ENCODE measurements at places on chromosomes 11 and 22.

- no peak for DNase-seq
These were observed 9.4 kb downstream of the UEVLD start for GRCh38 chr11:18578975-18579598.

- no peak for DNase-seq
These were observed 97.8 kb downstream of the ME3 start for GRCh38 chr11:86574493-86575207.

DNA sequence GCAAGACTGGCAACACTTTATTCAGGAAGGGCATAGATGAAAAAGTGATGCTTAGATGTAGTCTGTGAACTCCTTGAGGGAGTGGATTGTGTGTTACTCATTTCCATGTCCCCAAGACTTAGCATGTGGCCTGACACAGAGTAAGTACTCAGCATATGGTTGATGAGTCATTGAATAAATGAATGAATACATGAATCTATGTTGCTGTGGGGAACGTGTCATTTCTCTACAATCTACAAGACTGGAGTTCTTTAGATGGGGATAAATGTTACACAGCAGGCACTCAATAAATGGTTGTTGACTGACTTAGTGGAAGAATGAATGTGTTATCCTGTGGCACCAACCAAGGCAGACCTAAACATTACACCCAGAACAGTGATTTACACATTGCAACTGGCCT lies 17.9 kb downstream of the BPIFC start:
- DNase-seq, result no peak

DNA sequence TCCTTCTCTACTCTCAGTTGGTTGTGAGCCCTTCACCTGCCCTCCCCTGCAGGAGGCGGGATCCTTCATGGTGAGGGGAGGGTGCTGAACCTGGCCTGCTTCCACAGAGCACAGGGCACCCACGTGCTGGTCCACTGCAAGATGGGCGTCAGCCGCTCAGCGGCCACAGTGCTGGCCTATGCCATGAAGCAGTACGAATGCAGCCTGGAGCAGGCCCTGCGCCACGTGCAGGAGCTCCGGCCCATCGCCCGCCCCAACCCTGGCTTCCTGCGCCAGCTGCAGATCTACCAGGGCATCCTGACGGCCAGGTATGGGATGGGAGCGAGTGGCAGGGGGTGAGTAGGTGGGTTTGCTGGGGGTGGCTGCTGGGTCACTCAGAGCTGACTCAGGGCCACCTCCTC lies 6.3 kb downstream of the SSH3 start:
- DNase-seq, result no peak

DNA sequence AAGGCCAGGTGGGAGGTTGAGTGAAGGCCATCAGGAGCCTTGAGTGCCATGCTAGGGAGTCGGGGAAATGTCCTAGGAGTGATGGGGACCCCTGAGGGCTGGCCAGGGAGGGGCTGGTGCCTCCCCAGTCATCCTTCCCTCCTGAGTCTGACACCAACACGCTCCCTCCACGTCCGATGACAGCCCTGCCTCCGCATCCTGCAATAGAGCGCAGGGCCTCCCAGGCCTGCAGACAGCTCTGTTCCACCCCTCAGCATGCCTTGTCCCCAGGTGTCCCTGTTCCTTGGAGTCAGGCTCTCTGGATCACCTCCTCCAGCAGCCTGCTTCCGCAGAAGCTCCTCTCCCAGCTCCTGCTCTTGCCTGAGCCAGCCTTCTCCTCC lies 3.1 kb downstream of the RAC2 start:
- no peak for DNase-seq

GRCh38 chr11:134942681-134943080 lies 530.6 kb upstream of the B3GAT1 start:
- DNase-seq, result no peak

Data from PC-9 (cell line).